ENCODE measurements at places on chromosomes 4 and X. TPM values are rescaled to one million over a fixed set of nuclear protein-coding genes. Genes with fewer than 3 reads are reported as not detected.

The ADH1A gene
- total RNA-seq: not detected

The MAGEA11 gene
- total RNA-seq: not detected

The DGAT2L6 gene
- total RNA-seq: not detected

The NPY2R gene
- total RNA-seq: not detected

The BOD1L1 gene
- 8.5 TPM for total RNA-seq

The STPG2 gene
- total RNA-seq: not detected

The BEND4 gene
- total RNA-seq: not detected

The SLC4A4 gene
- total RNA-seq: 0.86 TPM

The ATP10D gene
- total RNA-seq: 33.7 TPM

The MGAT4D gene
- not detected for total RNA-seq

The GSX2 gene
- total RNA-seq: not detected

The MAB21L2 gene
- not detected for total RNA-seq

The CT45A9 gene
- total RNA-seq: not detected

The SSX2B gene
- total RNA-seq: not detected

The ZDHHC15 gene
- total RNA-seq: not detected

The VSIG4 gene
- not detected for total RNA-seq

The USP17L28 gene
- not detected for total RNA-seq

The FBXW7 gene
- total RNA-seq: 35.5 TPM

The USP51 gene
- 0.38 TPM for total RNA-seq

The ZCCHC18 gene
- not detected for total RNA-seq

The NRK gene
- 0.23 TPM for total RNA-seq

The JCHAIN gene
- not detected for total RNA-seq

The ARHGAP6 gene
- total RNA-seq: 0.08 TPM

The P2RY4 gene
- not detected for total RNA-seq

The FAT4 gene
- 0.65 TPM for total RNA-seq

The SYNPO2 gene
- total RNA-seq: 0.11 TPM

The PCSK1N gene
- total RNA-seq: 7.1 TPM

The SLC38A5 gene
- 167 TPM for total RNA-seq

The TEX13B gene
- total RNA-seq: not detected
